ENCODE measurements at places on chromosomes 1 and 21.

GRCh38 chr21:35529171-35529863 lies 480.2 kb upstream of the RUNX1 start:
- peak; percentile 44 for DNase-seq

DNA sequence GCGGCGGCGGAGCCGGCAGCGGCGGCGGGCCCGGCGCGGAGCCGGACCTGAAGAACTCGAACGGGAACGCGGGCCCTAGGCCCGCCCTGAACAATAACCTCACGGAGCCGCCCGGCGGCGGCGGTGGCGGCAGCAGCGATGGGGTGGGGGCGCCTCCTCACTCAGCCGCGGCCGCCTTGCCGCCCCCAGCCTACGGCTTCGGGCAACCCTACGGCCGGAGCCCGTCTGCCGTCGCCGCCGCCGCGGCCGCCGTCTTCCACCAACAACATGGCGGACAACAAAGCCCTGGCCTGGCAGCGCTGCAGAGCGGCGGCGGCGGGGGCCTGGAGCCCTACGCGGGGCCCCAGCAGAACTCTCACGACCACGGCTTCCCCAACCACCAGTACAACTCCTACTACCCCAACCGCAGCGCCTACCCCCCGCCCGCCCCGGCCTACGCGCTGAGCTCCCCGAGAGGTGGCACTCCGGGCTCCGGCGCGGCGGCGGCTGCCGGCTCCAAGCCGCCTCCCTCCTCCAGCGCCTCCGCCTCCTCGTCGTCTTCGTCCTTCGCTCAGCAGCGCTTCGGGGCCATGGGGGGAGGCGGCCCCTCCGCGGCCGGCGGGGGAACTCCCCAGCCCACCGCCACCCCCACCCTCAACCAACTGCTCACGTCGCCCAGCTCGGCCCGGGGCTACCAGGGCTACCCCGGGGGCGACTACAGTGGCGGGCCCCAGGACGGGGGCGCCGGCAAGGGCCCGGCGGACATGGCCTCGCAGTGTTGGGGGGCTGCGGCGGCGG lies 1.0 kb downstream of the ARID1A start:
- DNase-seq, result peak; percentile 59

GRCh38 chr1:107293901-107294613 lies 153.2 kb downstream of the NTNG1 start:
- no peak for DNase-seq

GRCh38 chr1:26950602-26951001 lies 9.7 kb downstream of the KDF1 start:
- DNase-seq, result no peak

DNA sequence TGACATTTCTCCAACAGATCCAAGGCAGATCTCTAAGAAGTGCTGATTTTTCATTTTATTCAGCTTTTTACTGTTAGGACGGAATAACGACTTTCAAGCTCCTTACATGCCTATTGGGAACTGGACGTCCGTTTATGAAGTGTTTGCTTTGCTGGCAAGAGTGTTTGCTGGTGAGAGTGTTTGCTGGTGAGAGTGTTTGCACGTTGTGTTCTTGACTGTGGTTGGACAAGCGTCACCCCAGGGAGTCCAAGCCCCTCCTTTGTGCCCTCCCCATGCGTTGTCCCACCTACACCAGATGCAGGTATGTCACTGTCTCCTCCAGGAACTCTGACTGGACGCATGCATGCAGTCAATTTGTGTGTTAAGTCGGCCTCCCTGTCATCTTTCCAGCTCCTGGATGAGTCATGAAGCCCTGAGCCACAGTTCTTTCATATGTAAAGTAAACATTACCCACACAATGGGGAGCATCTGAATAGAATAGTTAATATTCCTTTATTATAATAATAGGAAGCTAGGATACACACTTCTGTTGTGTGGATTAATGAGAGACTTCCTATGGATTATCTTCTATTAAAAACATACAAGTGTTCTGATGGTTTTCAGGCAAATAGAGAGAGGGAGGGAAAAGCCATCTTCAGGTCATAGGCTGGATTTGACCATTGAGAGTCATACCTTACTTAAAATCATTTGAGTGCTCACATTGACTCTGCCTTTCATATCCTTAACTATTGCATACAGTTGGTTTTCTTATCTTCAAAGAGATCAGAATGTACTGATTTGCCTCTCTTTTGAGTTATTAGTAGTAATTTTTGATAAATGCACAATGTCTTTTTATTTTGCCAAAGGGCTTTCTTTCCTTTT lies 119.2 kb downstream of the GALNT2 start:
- no peak for DNase-seq

DNA sequence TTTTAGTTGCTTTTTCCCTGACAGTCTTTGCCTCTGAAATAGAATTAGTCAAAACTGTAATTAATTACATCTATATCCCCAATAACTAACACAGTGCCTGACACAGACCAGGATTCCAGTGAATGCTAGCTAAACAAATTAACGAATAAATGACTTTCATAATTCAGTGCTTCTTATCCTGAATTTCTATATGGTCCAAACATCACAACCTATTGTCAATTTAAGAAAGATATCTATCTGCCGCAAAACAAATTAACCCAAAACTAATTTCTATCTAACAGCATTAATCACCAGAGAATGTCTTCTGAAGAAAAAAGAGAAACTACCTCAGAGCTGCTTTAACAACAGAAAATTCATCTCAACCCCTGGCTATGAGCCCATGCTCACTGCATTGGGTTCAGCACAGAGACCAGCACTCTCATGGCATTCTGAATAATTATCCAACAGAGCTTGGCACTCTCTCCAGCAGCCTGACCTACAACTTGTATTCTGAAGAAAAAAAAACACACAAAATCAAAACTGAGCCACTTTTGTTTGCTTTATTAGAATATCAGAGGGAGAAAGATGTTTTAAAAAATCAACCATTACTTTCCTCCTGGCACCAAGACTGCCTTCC lies 547.3 kb upstream of the BEND5 start:
- no peak for DNase-seq

GRCh38 chr1:85550784-85551516 lies 29.6 kb upstream of the CCN1 start:
- no peak for DNase-seq

DNA sequence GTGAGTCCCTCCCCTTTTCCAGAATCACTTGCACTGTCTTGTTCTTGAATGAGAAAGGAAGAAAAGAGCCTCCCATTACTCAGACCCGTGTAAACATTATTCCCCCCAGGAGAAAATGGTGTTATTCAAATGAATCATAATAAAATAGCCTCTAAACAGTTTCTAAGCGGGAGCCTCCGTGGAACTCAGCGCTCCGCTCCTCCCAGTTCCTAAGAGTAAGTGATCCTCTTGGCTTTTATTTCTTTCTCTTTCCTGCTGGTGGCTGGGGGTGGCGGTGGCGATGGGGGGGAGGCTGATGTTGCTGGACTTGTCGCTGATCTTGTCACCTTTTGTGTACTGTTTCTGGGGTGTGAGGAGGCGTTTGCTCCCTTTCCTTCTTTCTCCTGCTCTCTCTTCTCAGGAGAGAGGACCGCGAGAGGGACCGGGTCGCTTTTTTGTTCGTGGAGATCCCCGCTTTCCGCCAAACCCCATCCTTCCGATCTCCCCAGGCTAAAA lies 781 bp downstream of the PROX1 start:
- no peak for DNase-seq

- DNase-seq, result no peak
Measured at GRCh38 chr1:30478283-30478682, 245.1 kb downstream of the MATN1 start.

DNA sequence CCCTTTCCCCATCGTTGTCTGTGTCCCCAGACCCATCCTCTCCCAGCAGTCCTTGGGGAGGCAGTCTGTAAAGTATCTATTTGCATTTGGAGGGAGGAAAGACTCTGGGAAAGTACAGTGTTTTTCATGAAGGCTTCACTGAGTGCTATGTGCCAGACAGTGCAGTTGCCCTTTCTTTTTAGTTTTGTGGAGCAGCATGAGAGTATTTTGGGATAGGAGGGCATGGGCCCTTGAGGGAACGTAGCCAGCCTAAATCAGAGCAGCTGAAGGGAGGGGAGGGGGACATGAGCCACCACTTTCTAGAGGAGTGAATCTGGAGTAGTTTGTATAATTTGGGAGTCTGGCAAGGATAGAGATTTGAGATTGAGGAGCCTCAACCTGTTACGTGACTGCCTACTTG lies 404.0 kb upstream of the KAZN start:
- DNase-seq, result no peak

DNA sequence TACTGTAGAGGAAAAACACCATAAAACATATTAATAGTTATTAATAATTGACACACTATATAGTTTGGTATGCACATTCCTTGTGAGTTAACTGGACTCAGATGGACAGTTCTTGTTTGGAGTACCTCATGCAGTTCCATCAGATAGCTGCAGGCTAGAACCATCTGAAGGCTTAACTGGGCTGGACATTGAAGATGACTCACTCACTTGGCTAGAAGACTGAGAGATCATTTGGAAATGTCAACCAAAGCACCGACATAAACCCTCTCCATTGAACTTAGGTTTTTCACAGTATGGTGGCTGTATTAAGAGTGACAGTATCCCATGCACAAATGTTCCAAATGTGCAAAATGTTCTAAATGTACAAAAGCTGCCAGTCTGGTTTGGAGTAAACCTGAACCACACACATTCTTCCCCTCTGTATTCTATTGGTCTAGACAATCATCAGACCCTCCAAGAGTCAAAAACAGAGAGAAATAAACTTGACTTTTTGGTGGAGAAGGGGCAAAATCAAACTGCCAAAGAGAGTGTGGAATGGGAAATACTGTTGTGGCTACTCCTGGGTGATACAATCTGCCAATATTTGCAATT lies 708.4 kb downstream of the KCNT2 start:
- DNase-seq, result no peak

GRCh38 chr1:88801575-88802208 lies 89.7 kb downstream of the GTF2B start:
- no peak for DNase-seq

- no peak for DNase-seq
Measured at GRCh38 chr1:84236256-84236655, 65.3 kb upstream of the SAMD13 start.

- DNase-seq, result no peak
Measured at GRCh38 chr1:70090141-70090540, 115.2 kb downstream of the LRRC40 start.

- DNase-seq, result peak; percentile 85
Measured at GRCh38 chr1:206544562-206545257, 37.4 kb downstream of the RASSF5 start.

DNA sequence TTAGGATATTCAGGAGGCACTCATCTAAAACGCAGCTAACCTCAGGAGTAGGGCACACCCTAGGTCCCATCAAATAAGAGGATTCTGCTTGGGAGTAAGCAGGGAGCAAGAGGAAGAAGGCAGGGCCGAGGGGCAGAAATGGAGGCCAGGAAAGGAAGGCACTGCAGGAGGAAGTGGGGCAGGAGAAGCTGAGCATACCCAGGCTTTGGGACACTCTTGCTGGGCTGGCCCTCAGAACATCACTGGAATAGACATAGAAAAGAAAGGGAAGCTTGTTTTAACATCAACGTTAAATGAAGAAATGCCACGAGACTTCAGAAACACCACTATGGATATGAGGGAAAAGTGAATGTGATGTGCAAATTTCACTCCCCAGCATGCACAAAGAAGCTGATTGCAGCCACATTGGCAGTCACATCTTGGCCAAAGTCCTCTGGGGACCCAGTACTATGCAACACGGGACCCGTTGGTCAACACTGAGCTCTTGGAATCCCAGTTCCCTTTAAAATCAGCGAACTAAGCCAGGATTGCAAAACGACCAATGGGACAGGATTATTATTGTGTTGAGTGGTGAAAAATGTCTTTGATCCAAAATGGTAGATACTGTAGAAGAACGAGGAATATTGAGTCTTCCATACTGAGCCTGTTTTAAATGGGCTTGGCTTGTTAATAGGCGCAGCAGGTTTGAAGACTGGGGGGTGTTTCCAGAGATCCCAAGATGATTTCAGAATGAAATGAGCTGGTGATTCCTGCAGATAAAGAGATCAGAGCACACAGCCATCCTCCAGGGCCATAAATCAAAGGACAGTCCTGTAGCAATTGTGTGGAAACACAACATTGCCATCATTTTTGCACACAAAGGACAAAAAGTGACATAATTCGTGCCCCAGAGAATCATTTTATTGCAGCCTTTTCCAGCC lies 152.4 kb downstream of the TOMM20 start:
- DNase-seq, result no peak

GRCh38 chr1:20837554-20838192 lies 50.6 kb upstream of the HP1BP3 start:
- no peak for DNase-seq

DNA sequence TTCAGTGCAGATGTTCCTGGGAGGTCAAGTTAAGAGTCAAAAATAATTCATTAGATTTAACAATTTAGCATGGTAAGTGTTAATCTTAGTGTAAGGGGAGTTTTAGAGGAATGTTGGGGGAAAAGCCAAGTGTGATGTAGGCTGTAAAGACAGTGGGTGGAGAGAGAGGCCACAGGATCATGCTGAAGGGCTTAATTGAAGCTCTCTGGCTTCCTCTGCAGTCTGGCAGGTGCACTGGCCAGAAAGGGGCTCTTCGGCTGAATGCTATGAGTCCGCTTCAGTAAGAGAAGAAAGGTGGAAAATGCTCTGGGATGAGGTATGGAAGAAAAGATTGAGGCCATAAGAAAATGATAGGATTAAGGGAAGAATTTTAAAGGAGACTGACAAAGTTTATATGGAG lies 3.0 kb downstream of the BRDT start:
- no peak for DNase-seq

- DNase-seq, result no peak
Measured at GRCh38 chr1:214446772-214447556, 104.4 kb downstream of the PTPN14 start.

DNA sequence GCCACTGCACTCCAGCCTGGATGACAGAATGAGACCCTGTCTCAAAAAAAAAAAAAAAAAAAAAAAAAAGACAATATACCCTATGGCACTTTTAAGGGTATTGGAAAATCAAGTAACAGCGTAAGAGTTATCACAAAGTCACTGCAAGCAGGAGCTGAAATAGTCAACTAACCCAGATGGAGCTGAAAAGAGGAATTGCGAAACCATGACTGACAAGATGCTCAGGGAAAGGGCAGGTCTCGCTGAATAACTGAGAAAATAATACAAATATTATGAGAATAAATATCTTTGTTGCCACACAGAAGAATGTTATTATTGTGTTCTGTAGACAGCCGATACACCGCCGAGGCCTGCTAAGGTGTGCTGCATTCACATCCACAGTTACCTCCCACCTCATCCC lies 17.8 kb downstream of the HLCS start:
- no peak for DNase-seq

- no peak for DNase-seq
Measured at GRCh38 chr1:198889101-198889500, 250.3 kb downstream of the PTPRC start.

- no peak for DNase-seq
Measured at GRCh38 chr1:100622506-100622905, 84.6 kb downstream of the GPR88 start.

DNA sequence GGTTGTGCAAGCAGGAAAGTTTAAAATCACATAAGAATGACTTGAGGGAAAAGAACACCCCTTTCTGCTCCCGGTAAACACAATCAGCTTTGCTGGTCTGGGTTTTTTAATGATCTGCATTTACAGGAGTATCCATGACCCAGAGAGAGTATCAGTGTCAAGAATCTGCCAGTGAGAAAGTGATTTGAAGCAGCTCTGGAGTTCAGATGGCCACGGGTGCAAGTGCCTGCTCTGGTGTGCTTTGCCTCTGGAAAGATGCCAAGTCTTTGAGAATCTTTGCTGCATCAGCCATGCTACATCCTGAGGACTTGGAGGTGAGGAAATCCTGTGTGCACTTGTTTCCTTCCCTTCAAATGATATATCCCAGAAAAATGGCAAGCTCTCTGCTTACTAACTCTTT lies 18.6 kb upstream of the MYSM1 start:
- DNase-seq, result no peak

- no peak for DNase-seq
Measured at GRCh38 chr1:18936814-18937481, 19.5 kb downstream of the IFFO2 start.
